NCI-H2107 (cell line): ENCODE measurements at places on chromosomes 2 and 18.

GRCh38 chr2:26534098-26534864 lies 56.4 kb upstream of the OTOF start:
- DNase-seq, result no peak

GRCh38 chr18:54734059-54734458 lies 94.2 kb upstream of the RAB27B start:
- DNase-seq, result no peak

GRCh38 chr2:219171231-219171651 lies 1.4 kb upstream of the SLC23A3 start:
- no peak for DNase-seq

DNA sequence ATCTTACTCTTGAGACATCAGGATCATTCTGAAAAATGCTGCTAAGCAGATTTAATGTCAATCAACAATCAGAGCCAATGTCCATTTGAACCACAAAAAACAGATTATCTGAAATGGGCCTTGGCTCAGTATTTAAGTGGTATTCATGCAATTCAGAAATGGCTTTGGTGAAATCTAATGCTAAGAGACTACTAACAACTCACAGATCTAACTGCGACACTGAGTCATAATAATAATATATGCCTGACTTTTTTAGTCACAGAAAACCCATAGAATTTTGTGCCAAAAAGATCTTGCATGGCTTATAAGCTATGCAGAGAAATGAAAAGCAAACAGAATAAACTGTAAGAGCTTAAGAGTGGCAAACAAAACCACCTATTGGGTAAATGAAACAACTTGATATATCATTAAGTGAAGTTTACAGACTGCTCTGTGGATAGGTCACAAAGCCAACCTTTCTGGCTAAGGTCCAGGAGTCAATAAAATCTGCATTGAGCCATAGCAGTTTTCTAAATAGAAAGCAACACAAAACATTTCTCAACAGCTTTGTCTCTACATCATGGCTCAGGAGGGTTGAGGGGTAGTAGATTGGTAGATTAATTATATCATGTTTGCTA lies 234.3 kb downstream of the LRATD1 start:
- DNase-seq, result peak; percentile 56

GRCh38 chr2:104816143-104816542 lies 37.8 kb upstream of the POU3F3 start:
- DNase-seq, result no peak

GRCh38 chr2:148981781-148982180 lies 56.7 kb upstream of the LYPD6B start:
- DNase-seq, result no peak

DNA sequence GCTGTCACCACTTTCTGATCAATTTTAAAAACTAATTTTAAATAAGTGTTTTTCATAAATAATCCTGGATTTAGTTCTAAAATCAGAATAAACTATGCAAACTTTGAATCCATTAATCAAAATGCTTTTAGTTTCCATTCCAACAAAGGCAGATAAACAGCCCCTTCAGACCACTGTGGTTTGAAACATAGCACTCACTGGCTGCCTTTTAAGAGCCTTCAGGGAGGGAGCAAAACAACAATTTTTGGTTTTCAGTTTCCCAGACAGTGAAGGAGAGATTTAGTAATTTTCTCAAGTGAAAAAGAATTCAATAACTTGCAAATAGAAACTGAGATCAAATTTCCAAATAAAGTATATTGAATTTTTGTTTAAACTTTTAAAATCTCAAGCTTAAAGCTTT lies 46.1 kb downstream of the CDK15 start:
- no peak for DNase-seq

GRCh38 chr18:75156831-75157230 lies 52.1 kb downstream of the PTGR3 start:
- no peak for DNase-seq

DNA sequence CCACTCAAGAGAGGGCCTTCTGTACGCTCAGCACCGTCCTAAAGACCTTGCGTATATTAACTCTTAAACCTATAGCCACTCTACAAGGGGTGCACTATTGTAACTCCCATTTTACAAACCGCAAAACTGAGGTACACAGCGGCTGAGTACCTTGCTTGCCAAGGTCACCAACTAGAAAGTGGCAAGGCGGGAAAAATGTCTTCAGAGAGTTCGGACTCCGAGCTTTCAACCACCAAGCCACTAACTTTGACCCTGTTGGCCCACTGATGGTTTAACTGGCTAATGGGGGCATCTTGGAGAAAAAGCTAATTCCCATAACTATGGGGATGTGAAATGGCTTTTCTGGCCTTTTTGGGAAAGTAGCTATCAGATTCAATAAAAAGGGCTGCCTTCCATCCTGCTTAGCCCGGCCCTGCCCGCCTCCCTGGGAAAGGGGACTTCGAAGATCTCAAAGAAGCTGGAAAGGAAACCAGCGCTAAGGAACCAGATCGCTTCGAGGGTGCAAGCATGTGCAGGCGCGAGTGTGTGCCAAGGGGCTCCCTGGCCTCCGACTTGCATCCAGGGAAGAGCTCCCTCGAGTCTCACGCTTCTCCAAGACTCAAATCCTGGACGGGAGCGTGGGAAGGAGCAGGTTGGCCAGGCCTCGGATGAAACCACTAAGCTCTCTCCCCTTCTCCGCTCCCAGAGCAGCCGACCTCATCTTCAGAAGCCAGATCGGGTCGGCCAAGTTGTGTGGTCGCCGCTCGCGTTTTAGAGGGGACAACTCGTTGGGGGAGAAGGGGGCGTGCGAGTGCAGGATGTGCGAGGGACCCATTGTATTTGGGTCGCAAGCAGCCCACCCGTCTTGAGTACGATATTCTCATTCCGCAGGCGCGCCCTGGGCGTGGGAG lies 2.2 kb upstream of the SP5 start:
- DNase-seq, result no peak

DNA sequence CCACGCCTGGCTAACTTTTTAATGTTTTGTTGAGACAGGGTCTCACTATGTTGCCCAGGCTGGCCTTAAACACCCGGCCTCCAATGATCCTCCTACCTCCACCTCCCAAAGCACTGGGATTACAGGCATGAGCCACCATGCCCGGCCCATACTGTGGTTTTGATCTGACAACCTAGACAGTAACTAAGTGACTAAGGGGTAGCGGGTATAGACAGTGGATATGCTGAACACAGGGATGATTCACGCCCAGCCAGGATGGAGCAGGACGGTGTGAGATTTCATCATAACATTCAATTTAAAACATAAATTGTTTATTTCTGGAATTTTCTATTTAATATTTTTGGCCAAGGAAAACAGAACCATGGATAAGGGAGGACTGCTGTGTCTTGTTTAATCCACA lies 36.0 kb upstream of the YPEL5 start:
- no peak for DNase-seq

DNA sequence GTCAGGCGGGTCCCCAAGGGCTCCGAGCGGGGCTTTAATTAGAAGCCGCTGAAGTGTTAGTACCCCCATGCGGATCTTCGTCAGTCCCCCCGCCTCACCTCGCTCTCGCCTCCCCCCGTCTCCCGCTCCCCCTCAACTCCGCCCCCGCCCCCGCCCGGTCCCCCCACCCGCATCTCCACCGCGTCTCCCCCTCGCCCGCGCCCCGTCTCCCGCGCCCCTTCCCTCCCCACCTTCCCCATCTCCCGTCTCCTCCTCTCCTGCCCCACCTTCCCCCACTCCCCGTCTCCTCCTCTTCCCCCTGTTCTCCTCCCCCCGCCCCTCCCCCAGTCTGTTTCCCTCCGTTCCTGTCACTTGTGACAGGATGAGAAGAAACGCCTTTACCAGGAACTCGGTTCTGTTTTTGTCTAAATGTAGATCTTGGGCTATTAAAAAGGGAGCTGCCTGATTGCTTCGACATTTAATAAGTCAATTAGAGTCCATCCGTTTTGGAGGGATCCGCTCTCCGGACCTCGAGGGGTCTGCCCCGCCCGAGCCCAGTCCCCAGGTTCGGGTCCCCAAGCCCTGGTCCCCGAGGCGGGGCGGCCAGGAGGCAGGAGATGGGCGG lies 969 bp upstream of the ALKAL2 start:
- no peak for DNase-seq

GRCh38 chr2:11938196-11938595 lies 191.8 kb downstream of the LPIN1 start:
- no peak for DNase-seq

GRCh38 chr2:98749066-98749450 lies 18.1 kb upstream of the MGAT4A start:
- DNase-seq, result no peak

DNA sequence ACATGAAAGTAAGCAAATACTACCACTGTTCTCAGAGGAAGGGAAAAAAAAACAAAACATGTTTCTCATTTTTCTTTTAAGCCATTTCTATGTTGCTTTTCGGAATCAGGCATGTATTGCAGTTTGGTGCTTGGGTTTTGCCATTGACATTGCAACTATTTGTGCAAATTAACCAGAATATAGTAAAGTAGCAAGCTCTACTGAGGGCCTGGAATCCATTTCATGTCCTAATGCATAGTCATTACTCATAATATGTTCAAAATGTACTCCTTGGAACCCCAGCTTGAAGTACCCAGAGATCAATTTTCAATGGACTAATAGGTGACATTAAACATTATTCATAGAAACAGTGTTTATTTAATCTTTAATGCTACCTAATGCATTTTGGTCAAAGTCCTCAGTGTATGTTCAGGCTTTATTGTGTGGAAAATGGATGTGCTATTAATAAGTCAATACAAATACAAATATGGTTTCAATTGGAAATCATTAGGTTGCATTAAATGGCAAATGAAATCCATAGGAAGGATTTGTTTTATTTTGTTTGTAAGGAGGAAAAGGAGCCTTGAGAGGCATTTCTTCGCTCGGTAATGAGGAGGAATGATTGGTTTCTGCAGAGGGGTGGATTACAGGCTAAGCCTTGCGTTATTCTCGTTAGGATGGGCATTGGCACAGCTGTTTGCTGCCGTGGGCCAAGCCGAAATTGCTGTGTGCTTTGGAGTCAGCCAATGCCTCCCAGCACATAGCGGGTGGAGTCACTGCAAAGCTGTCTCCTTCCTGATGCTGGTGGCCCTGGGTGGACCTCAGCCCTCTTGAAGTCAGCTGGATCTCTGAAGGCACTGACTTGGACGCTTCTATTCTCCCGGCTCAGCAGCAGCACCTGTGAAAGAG lies 56.4 kb downstream of the MYCN start:
- no peak for DNase-seq

GRCh38 chr18:46859855-46860254 lies 57.5 kb downstream of the PIAS2 start:
- no peak for DNase-seq

DNA sequence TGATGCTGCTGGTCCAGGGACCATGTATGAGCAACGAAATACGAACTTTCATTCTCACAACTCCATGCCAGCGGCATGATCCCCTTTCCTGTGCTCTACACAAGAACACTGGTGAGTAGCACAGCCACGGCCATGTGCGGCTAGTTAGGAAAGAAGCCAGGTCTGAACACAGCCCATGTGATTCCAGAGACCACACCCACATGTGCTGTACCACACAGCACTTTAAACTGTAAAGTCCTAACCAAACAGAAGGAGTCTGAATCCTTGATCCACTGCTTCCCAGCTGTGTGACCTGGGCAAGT lies 33.0 kb upstream of the ACAA2 start:
- no peak for DNase-seq

- no peak for DNase-seq
Observed at GRCh38 chr2:104790901-104791495, 62.9 kb upstream of the POU3F3 start.

DNA sequence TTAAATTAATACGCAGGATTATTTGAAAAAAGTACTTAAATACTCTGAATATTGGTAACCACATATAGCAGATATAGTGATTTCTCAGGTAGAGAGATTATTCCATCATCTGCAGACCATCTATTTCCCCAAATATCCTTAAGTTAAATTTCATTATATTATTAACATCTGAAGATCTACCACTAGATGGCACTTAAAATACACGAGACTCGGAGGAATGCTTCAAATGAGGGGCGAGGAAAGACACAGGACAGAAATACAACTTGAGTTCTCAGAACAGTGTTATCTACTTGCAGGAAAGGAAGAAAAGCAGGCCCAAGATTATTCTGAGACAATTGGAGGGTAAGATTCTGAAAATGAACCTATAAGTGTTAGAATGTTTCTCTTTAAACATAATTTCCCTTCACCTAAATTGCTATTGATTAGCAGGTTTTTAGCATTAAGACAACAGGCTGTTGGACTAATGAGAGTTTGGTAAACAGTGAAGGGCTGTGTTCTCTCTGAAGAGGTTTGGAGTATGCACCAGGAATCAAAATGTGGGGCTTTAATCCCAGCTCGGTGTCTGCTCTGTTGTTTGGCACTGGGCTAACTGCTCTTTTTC lies 76.9 kb upstream of the GCFC2 start:
- peak; percentile 13 for DNase-seq

- no peak for DNase-seq
Observed at GRCh38 chr2:207162316-207162715, 3.4 kb downstream of the KLF7 start.

DNA sequence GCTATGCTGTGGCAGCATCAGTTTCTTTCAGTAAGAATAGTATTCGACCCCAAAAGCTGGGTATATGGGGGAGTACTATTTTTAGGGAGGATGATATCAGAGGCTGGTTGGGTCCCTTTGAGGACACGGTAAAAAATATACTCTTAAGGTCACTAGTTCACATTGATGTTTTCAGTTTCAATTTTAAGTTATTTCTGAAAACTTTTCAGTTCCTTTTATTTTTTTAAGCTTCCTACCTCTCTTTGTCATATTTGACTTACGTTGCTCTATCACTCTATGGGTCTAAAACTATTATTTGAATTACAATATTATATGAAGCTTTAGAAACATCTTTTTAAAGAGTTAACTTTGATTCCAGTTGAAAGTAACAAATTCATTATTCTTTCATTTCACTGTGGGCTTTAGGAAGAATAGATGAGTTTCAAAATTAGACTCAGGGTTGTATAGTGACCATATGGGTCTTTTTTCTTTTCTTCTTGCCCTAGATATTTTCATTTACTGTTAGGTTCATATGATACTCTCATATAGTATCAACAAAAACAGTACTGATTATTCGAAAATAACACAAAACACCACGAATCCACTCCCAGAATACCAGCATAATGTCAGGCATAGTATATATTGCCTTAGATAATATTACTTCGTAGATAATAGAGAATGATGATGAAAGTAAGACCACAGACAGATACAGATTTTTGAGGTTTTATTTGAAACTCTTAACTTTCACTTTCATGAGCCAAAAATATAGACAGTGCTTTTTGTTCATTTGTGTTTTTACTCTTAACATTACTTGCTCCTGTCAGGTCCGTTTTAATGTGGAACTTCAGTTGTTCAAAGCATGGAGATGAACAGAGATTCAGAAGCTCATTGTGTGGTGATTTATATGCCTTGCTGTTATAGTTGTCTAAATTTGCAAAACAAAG lies 9.8 kb downstream of the RMDN2 start:
- DNase-seq, result no peak

GRCh38 chr2:80700961-80701360 lies 396.4 kb upstream of the LRRTM1 start:
- DNase-seq, result no peak

DNA sequence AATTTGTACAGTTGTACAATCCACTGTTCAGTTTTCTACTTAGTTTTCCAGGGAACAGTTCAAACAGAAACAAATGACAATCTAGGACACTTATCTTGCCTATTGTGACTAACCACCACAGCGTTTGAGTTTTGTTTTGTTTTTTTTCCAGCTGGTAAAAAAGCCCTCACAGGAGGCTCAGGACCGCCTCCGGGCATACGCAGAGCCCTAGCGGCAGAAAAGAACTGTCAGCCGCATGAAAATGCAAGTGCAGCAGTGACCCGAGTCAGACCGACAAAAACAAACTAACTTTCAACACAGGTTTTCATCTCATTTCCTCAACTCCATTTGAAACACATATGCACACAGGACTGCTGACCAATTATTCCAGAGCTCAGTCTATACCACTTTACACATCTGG lies 68.6 kb downstream of the STEAP3 start:
- no peak for DNase-seq
